NCI-H510A (cell line): ENCODE measurements at places on chromosomes 12 and 14.

GRCh38 chr12:130491421-130492357 lies 154.0 kb downstream of the PIWIL1 start:
- DNase-seq = no peak

GRCh38 chr14:61749867-61750266 lies 12.4 kb upstream of the SNAPC1 start:
- DNase-seq = peak; percentile 79

GRCh38 chr14:54621686-54622085 lies 54.8 kb downstream of the SAMD4A start:
- no peak for DNase-seq

DNA sequence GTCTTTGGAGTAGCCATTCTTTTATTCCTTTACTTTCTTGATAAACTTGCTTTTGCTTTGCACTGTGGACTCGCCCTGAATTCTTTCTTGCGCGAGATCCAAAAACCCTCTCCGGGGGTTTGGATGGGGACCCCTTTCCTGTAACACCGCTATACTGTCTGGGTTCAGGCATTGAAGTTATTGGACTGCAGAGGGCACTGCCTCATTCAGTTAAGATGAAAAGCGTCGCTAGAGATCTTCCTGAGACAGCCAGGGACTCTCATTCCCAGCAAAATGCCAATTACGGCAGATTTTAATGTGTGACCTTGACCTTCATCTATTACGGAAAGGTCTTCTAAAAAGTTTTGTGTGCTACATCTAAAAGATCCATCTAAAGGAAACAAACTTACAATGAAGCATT lies 17.3 kb upstream of the RIMKLB start:
- no peak for DNase-seq

- DNase-seq = no peak
Measured at GRCh38 chr12:74538491-74539258, 1.0 kb downstream of the ATXN7L3B start.

- DNase-seq = no peak
Measured at GRCh38 chr14:32304296-32304695, 24.8 kb upstream of the AKAP6 start.

- peak; percentile 6 for DNase-seq
Measured at GRCh38 chr12:71746974-71747611, 7.6 kb upstream of the RAB21 start.

GRCh38 chr12:33653362-33653761 lies 213.7 kb upstream of the SYT10 start:
- no peak for DNase-seq
